NCI-H1930 (cell line): ENCODE measurements at places on chromosomes 3 and 15.

GRCh38 chr3:184029443-184029842 lies 2.1 kb upstream of the HTR3D start:
- DNase-seq, result no peak

DNA sequence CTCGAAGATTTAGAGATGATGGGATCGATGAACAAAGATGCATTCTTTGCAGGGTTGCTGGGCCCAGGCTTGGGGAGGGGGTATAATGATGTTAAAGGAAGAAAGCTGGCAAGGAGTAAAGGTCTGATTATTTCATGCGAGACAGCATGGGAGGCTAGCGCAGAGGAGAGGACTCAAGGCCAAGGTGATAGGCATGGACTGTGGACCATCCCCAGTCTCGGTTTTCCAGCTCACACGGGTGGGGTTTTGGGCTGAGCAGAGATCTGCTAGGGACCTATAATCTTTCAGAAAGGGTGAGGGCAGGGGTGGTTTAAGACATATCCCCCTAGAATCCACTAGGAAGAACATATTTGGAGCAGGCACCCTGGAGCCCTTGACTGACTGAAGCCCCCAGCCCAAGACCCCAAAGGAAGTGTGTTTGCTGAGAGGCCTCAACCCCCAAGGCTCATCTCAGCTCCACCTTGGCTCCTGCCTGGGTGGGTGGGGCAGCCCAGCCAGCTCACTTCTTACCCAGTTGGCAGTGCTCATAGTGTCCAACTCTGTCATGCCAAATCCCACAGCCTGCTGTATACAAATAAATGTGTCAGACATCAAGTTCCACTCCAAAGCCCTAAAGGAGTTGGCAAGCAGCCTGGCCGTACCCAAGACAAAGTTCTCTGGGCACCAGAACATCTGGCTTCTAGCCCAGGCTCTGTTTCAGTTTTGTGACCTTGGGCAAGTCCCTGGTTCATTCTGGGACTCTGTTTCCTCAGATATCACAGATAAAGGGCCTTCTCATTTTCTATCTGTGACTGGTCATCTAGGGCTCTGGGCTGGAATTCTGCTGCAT lies 17.9 kb downstream of the ACSBG1 start:
- DNase-seq, result no peak

DNA sequence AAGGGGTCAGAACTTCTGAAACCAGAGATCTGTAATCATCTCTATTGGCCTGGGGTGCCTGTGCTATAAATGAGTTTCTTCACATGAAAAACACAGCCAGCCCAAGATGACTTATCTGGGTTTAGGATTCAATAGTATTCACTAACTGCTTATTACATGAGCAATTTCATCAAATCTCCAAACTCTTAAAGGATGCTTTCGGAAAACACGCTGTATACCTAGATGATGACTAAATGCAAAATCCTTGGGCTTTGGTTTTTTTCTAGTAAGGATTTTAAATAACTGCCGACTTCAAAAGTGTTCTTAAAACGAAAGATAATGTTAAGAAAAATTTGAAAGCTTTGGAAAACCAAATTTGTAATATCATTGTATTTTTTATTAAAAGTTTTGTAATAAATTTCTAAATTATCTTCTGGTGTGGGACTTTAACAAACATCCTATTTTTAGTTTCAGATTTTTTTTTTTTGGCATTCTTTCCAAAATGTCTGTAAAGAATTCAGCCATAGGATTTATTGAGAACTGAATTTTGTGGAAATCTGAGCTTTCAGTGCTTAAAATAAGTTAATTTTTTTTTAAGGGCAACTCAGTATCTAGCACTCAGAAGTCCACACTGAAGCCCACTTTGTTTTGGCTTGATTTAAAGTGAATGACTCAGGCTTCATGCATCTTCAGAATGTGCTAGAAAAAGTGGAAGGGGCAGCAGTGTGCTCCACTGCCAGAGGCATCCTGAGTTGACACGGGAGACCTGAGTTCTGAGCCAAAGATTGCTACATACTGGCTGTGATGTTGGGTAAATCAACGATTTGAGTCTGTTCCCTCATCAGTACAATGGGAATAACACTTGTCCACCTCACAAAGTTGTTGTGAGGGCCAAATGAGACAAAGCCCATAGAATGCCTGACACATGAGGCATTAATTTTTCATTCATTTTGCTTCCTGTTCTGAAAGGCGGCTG lies 18.7 kb downstream of the TMEM43 start:
- no peak for DNase-seq

GRCh38 chr3:31958701-31959152 lies 22.3 kb downstream of the OSBPL10 start:
- no peak for DNase-seq

DNA sequence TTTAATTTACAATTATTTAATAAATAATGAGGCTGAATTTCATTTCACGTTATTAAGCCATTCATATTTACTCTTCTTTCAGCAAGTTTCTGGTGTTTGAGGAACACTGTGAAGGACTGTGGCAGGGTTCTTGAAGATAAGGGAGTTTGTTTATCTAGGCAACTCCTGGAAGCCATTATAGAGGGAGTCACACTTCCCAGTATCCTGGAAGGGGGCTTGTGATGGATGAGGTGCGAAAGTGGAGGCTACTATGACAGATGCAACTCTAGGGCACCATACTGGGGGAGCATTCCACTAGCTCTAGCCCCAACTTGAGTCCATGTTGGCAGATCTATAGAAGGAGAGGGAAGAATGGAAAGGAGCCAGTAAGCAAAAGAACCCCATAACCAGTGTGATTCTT lies 14.4 kb downstream of the CNOT10 start:
- DNase-seq, result no peak

DNA sequence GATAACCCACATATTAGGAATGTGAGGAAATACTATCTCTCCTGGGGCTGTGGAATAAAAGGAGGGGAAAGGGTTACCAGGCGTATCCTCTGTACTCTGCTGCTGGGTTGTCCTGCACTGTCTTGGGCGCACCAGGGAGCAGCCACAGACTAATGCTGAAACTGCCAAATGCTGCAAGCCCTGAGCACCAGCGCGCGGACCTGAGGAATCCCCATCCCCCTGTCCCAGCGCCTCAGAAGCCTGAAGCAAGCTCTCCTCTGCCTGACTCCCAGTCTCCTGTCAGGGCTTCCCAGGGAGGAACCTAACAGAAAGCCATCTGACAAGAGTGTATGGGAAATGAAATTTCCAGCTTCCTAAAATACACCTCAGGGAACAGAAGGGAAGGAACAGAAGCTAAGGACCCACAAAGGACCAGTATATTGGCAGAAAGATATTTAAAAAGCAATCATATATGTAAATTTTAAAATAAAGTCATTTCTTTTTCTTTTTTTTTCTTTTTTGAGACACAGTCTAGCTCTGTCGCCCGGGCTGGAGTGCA lies 158.3 kb upstream of the C2CD4B start:
- no peak for DNase-seq

DNA sequence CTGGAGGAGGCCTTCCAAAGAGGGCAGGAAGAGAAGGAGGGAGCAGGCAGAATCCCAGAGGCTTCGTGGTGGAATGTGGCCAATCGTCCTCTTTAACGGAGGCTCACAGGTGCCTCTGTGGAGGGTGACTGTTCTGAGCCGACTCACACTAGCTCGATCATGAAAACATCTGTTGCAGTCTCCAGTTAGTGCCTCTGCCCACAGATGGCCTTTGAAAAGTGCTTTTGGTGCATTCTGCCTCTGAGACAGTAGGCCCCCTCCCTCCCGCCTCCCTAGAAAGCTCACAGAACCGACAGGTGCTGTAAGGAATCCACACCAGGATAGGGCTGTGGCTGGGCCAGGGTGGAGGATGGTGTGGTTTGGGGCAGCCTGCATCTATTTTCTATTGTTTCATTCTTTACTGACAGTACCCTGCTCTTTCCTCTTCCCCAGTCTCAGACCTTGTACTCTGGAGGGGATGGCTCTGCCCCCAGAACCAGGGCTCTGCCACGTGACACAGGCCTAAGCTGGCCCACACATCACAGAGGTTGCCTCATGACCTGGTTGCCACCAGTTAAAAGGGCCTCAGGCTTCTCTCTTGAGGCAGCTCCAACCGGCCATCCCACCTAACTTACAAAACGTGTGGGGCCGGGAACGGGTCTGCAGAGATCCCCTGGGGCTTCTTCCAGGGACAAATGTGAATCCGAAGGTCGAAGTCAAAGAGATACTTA lies 27.2 kb upstream of the PIGZ start:
- DNase-seq, result no peak

GRCh38 chr3:130507746-130508145 lies 9.2 kb upstream of the COL6A6 start:
- no peak for DNase-seq

- DNase-seq, result no peak
Measured at GRCh38 chr15:48112242-48112641, 8.5 kb upstream of the SLC24A5 start.
